ENCODE measurements at places on chromosomes 2 and 18.

DNA sequence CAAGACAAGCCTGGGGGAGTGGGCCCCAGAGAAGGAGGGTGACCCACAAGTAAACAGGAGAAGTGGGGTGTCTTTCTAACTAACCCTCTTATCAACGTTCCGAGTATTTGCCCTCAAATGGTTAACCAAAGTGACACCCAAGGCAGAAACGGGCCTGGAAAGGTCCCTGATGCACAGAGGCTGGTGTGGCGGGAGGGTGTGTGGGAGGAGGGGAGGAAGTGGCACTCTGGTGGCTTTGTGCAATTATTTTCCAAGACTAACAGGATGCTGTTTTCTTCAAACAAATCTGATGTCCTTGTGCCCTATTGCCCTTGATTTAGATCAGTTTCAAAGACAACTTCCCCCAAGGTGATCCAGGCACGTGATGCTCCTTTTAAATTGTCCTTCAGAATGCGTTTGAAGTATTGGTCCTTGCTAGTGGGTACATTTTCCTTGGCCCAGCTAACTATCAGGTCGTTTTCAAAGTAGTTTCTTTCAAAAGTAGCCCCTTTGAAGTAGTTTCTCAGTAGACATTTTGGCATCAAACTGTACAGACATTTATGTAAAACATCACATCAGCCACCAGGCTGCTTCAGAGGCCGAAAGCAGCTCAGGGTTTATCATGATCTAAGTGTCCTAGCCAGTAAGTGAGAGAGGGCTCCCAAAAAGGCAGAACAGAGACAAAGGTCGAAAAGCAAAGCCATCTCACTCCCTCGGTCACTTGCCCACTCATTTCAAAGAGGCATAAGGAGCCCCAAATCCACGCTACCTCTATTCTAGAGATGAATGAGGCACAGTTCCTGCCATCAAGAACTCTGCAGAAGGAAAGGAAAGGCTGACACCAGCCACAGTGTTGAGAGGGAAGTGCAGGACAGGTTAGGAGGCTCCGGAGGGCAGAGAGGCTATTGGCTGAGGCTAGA lies 371.1 kb upstream of the ID2 start:
- DNase-seq, result no peak

DNA sequence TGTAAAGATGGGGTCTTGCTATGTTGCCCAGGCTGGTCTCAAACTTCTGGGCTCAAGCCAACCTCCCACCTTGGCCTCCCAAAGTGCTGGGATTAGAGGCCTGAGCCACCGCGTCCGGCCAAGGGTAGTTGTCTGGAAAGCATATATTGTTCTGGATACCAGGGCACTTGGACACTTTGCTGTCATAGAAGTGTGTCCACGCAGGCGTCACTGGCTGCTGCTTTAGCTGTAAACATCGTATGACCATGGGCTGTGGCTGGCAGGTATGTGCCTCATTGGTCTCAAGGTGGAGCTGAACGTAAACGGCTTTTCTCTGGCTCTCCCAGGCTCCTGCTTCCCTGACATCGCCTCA lies 3.2 kb upstream of the GPR35 start:
- DNase-seq, result no peak

- DNase-seq, result no peak
Observed at GRCh38 chr2:220162320-220162719, 534.9 kb downstream of the SLC4A3 start.

- no peak for DNase-seq
Observed at GRCh38 chr18:13003466-13003896, 12.3 kb downstream of the CEP192 start.

GRCh38 chr2:207616185-207616584 lies 9.0 kb downstream of the METTL21A start:
- DNase-seq, result no peak

GRCh38 chr2:238203973-238204683 lies 633 bp upstream of the ILKAP start:
- DNase-seq, result no peak

- no peak for DNase-seq
Observed at GRCh38 chr2:233059547-233059796, 670 bp upstream of the INPP5D start.

DNA sequence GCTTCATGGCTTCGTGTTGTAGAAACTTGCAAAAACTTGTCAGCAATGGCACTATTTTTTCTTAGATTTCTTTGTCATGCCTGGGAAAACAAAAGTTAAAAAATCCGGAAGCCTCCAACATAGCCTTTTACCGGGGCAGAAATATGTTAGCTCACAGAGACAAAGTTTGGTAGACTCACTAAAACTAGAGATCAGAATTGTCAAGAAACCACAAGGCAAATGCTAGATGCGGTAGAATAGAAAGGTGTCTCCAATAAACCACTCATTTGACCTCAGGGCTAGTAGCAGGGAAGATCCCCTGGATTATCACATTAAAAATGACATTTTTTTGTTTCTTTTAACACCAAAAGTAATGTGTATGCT lies 405 bp downstream of the CASP10 start:
- no peak for DNase-seq

DNA sequence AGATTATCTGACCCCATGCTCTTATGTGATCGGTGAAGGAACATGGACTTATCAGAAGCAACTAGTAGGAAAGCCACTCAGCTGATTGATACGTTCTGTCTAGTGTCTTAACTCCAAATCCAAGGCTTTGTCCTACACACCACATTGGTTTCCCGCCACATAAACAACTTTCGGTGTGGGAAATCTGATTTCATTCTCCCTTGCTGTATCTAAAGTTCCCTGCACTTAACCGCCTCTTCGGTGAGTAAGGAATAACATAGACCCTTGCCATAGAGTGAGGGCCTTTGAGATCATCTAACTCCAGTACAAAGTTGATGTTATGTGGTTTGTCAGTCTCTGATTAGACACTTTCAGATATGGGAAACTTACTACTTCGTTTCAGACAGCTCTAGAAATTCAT lies 538.2 kb upstream of the TNP1 start:
- DNase-seq, result no peak

Measured in T follicular helper cell (primary cell).